ENCODE measurements at places on chromosomes 11 and 22.

DNA sequence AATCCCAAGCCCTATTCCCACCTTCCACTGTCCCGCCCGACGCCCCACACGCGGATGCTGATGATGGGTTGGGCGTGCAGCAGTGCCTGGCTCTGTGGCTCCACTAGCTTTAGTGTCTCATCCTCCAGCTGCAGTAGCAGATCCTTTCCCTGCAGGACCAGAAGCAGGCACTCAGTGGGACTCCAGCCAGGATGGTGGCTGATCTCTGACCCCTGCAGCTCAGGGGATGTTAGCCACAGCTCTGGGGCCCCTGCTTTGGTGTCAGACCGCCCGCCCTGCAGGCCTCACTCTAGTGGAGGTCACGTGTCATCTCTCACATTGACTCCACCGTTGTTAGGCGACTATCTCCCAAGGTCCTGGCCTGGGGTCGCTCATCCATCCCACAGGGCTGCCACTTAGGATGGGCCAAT lies 11.8 kb downstream of the SMPD1 start:
- no peak for DNase-seq

DNA sequence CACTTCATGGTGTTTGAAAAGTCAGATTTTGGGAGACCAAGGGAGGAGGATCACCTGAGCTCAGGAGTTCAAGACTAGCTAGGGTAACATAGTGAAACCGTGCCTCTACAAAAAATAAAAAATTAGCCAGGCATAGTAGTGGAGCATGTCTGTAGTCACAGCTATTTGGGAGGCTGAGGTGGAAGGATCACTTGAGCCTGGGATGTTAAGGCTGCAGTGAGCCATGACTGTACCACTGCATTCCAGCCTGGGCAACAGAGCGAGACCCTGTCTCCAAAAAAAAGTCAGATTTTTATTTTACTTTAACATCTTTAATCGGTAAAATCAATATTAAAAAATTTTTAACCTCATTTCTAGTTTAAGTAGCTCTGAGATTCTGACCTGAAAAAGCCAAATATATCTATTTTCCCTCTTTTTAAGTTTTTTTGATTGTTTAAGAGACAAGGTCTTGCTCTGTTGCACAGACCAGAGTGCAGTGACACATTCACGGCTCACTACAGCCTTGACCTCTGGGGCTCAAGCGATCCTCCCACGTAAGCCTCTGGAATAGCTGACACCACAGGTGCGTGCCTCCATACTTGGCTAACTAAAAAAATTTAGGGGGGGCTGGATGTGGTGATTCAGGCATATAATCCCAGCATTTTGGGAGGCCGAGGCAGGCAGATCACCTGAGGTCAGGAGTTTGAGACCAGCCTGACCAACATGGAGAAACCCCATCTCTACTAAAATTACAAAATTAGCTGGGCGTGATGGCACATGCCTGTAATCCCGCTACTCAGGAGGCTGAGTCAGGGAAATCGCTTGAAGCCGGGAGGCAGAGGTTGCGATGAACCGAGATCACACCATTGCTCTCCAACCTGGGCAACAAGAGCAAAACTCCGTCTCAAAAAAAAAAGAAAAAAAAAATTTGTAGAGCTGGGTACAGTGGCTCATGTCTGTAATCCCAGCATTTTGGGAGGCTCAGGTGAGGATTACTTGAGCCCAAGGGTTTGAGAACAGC lies 48.4 kb downstream of the SFI1 start:
- DNase-seq, result no peak

DNA sequence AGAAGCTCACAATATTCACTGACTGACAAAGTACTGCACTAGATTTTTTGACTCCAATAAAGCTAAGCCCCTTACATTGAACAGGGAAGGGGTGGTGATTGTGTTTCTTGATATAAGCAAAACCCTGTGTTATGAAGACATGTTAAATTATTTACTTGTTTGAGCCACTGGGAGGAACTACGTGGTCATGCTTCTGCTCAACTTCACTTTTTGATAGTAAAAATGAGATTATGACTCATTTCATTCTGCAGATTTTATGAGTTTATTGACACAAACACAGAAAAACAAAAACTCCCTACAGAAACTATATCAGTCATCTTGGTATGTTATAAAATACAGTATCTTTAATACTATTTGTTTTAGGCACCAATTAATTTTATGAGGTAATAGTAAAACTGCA lies 124.7 kb downstream of the CADM1 start:
- no peak for DNase-seq

GRCh38 chr11:37896016-37896415 lies 1298.0 kb upstream of the RAG2 start:
- DNase-seq, result no peak

DNA sequence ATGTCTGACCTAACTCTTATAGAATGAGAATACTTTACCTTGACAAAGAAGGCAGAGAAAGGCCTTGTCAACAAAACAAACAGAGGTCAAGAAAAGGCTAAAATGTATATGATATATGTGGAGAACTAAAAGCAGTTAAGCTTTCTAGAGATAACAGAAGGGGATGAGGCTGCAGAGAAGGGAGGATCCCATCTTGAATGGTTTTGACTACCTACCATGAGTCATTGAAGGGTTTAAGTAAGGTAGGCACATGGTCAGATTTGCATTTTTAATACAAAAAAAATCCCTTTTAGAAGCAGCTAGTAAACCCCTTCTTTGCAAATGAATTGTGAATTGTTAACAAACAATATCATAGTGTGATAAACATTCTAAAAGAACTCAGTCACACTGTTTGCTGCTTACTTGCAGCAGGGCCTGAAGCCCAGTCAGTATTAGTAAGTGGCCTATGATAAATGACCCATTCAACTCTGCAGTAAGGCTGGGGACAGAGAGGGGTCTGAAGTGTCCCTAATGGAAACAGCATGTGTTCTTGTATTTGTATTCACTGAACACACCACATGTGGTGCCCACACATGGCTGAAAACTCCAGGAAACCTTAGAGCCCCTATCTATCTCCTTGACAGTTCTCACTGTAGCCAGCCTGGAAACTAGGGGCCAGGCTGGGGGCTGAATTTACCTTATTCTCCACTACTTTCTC lies 328.8 kb upstream of the PITPNB start:
- DNase-seq, result no peak

DNA sequence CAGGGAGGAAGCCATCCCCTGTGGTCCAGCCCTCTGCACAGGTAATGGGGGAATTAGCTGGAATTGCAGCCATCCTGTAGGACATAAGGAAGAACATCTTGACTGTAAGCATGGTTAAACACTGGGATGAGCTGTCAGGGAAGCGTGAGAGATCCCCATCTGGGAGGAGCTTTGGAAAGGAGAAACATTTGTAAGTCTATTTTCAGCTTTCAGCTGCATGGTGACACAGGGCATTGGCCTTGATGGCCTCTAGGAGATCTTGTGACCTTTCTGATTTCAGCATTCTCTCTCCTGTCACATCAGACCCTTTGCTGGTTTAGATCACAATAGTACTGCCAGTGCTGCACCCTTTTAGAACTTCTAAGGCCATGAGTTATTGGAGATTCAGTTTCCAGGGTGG lies 47.1 kb downstream of the BCR start:
- DNase-seq, result no peak

DNA sequence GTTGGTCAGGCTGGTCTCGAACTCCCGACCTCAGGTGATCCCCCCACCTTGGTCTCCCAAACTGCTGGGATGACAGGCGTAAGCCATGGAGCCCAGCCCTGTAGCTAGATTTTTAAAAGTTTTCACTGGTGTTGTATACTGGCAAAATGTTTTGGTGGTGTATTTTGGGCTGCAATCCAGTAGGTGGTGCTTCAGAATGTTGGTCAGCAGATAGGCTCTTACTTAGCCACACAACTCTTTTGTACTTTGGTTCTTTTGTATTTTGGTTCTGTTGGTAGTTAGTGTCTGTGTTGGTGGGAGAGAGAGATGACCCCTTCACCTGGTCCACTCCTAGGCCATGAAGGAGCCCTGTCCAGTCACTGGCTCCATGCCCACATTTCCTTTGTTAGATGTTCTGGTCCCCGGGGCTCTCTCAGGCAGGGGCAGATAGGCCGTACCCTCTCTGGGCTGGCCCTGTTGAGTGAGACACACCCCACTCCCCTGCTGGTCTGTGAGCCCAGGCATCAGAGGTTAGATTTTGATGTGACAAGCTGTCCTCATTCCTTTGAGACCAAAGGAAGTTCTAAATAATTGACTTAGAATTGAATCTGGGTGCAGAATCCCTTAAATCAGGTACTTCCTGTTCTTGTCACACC lies 123.8 kb downstream of the DDX10 start:
- DNase-seq, result no peak

DNA sequence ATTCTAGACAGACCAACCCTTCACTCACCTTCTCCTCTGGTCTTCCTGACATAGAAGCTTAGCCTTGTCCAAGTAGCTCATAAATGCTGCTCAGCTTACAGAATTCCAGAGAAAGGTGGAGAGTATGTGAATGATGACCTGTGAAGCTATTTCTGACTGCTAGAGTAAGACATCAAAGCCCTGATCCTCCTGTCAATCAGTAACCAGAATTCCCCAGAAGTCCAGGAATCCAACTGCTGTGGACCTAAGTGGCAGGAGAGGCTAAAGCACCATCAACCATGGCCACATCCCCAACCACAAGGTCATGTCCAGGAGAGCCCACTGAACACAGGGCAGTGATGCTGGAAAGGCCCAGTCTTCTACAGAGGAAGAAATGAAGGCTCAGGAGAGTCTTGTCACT lies 2.6 kb downstream of the OR51G2 start:
- no peak for DNase-seq

DNA sequence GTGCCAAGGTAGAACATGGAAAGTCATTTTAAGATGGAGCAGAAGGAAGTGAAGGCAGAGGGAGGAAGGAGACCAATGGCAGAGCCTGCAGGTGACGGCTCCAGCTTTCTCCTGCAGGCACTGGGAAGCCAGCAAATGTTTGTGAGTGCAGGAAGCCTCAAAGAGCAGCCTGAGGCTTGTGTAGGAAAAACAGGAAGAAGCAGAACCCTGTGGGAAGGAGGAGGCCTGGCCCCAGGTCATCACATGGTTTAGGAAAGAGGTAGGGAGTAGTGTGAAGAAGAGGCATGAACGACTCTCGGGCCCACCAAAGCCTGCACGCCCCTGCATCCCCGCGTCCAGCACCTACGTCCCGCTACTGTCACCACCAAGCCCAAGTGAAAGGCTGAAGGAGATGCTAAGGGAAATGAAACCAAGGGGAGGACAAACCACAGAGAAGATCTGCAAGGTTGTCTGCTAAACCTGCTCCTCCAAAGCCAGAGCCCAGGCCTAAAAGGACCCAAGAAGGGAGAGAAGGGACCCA lies 151.5 kb downstream of the CHST1 start:
- no peak for DNase-seq

- no peak for DNase-seq
Measured at GRCh38 chr22:20063271-20064139, 16.5 kb upstream of the DGCR8 start.

DNA sequence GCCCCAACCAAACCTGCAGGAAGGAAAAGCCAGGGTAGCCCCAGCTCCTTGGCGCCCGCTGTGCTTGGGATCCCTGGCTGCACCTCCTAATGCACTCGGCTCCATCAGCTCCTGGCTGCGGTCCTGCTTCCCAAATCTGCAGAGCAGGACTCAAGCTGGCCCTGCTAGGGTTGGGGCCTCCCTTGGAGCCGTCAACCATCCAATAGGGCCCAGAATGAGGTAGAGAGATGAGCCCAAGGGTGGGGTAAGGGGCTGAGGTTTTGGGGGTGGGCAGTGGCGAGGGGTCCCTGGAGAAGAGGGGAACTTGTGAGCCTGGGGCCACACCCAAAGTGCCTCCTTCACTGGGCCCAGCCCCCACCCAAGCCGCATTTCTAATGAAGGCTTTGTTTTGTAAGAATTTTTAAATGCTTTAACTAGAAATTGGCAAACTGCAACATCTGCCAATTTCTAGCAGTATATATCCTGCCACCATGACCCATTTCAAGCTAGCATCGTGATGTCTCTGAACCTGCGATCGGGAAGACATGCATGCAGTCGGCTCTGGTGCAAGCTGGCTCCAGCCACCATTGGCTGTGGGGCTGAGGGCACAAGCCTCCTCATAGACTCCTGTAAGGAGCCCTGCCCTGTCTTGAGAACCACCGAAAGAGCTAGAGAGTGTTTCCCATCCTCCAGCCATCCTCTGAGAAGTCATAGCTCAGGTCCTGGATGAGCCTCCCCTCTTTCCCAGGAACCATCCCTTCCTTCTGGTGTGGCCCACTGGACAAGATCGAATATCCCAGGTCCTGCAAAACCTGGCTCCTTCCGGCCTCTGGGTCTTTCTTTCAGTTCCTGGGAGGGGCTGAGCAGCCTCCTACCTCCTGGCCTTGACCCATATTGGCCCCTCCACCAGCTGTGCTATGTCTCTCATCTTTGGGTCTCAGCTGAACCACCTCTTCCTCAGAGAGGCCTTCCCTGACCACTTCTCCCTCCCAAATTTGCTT lies 15.5 kb downstream of the C1QTNF6 start:
- no peak for DNase-seq

GRCh38 chr11:45259592-45259991 lies 26.5 kb downstream of the SYT13 start:
- no peak for DNase-seq

Measured in HuH-7.5 (cell line).